ENCODE measurements at places on chromosomes 6 and 20.

- H3K4me1 ChIP-seq = no peaks in the 10 kb centered on the region
- no peak overlapping the region for H3K4me3 ChIP-seq
- no peak overlapping the region for H3K27ac ChIP-seq
Observed at GRCh38 chr20:11437611-11438380, 479.9 kb upstream of the BTBD3 start.

GRCh38 chr6:80467408-80467807 lies 360.9 kb downstream of the BCKDHB start:
- no peak overlapping the region for H3K27ac ChIP-seq
- H3K36me3 ChIP-seq = no peaks in the 10 kb centered on the region
- H3K4me1 ChIP-seq = no peaks in the 10 kb centered on the region
- DNase-seq = no peak

DNA sequence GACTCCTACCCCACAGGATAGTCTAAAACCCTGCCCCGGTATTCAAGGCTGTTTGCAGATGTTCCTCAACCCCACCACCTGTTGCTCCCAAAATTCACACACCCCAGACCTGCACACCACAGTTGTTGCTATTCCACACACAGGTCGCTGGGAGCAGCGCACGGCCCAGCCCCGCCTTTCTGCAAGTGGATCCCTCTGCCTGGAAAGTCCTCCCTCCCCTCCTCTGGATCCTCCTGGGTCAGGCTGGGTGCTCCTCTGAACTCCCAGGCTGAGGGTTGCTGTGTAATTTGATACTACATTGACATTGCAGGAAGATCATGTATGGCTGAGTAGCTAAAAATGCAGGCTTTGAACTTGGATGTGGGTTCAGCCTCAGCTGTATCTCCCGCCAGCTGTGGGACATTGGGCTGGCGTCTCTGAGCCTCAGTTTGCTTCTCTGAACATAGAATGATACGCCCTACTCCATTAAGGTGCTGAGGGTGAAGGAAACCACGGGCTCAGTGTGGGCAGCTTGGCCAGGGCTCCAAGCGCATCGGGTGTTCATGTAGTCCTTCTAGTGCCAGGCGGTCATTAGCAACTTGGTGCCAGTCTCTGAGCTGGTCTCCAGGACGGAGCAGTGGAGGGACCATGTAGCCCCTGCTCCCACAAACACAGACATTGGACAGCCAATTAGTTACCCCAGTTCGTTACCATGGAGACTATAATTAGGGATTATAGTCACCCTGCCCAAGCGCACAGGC lies 13.9 kb upstream of the CCN5 start:
- no peak overlapping the region for H3K4me3 ChIP-seq
- no peaks in the 10 kb centered on the region for H3K36me3 ChIP-seq
- H3K4me1 ChIP-seq = peaks cover 16% of the 10 kb centered on the region
- no peak for DNase-seq
- no peak overlapping the region for H3K27ac ChIP-seq

DNA sequence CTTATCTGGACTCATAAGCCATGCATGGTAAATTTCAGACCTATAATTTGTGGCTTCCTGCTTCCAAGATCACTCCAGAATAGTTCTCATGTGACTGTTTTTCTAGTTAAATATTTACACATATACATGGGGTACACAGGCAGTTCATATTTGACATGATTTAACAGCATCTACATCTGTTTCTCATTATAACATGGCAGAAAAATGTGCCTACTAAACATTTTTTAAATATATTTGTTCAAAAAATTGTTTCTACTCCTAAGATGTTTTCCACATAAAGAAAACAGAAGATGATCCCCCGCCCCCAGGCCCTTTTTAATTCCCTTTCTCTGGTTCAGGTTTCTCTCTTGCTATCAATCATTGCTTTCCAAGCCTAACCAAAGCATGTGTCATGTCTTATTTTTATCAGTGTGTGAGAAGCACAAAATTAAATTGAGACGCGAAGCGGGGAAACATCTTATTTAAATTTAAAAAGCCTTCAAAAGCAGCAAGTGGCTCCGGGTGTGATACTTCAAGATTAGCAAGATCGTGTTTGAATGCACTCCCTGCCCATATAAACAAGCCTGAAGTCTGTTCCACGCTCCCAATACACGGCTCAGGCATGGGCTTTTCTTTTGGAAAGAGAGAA lies 37.3 kb downstream of the IPCEF1 start:
- H3K27me3 ChIP-seq = no peaks in the 10 kb centered on the region
- no peak for DNase-seq
- no peak overlapping the region for H3K27ac ChIP-seq

- DNase-seq = no peak
- H3K4me3 ChIP-seq = no peak overlapping the region
- no peak overlapping the region for H3K27ac ChIP-seq
Observed at GRCh38 chr20:45394221-45395113, 13.6 kb upstream of the DBNDD2 start.
